ENCODE measurements at places on chromosomes 6 and 20.

- DNase-seq: no peak
These were observed 148.0 kb downstream of the LRFN2 start for GRCh38 chr6:40439026-40439800.

GRCh38 chr20:19009081-19009688 lies 195.6 kb downstream of the SCP2D1 start:
- no peak for DNase-seq

- DNase-seq: no peak
These were observed 887 bp downstream of the TSPYL1 start for GRCh38 chr6:116278854-116279231.

- no peak for DNase-seq
These were observed 363.5 kb downstream of the ESR1 start for GRCh38 chr6:152170702-152171667.

DNA sequence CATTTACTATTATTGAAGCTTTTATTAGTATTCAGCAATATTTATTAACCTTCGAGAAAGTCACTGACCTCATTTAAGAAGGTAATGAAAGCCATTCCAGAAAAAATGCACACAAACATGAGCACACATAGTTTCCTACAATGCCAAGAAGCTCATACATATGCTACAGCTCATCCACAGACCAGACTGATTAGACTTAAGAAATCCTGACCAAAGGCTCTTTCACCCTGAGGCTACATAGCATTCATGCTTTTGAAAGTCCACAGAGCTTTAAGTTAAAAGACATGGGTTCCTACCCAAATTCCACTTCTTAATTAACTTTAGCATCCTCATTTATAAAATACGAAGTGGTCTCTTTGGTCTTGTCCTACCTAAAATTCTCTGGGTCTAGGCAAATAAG lies 430.4 kb downstream of the TBC1D32 start:
- DNase-seq: no peak

- no peak for DNase-seq
These were observed 18.6 kb downstream of the TTPAL start for GRCh38 chr20:44494266-44494665.

DNA sequence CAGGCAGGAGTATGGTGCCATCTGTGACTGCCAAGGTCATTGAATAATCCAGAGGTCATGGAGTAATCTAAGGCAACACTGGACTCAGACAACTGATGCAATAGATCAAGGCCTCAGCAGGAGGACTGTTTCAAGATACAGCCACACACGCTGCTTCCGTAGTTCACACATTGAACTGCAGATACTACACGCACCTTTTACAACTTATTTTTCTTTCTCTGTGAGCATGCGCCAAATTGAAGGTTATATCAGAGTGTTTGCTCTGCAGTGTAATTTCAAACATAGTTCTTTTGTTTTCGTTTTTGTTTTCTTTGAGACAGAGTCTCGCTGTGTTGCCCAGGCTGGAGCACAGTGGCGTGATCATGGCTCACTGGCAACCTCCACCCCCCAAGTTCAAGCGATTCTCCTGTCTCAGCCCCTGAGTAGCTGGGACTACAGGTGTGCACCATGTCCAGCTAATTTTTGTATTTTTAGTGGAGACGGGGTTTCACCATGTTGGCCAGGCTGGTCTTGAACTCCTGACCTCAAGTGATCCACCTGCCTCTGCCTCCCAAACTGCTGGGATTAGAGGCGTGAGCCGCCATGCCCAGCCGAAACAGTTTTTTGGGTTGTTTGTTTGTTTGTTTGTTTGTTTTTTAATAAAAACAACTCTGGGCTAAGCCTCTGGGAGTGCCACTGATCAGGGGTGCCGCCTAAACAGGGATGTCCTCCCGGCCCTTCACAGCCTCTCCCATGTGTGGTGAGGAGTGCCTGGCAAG lies 96.6 kb upstream of the NAA20 start:
- DNase-seq: no peak

DNA sequence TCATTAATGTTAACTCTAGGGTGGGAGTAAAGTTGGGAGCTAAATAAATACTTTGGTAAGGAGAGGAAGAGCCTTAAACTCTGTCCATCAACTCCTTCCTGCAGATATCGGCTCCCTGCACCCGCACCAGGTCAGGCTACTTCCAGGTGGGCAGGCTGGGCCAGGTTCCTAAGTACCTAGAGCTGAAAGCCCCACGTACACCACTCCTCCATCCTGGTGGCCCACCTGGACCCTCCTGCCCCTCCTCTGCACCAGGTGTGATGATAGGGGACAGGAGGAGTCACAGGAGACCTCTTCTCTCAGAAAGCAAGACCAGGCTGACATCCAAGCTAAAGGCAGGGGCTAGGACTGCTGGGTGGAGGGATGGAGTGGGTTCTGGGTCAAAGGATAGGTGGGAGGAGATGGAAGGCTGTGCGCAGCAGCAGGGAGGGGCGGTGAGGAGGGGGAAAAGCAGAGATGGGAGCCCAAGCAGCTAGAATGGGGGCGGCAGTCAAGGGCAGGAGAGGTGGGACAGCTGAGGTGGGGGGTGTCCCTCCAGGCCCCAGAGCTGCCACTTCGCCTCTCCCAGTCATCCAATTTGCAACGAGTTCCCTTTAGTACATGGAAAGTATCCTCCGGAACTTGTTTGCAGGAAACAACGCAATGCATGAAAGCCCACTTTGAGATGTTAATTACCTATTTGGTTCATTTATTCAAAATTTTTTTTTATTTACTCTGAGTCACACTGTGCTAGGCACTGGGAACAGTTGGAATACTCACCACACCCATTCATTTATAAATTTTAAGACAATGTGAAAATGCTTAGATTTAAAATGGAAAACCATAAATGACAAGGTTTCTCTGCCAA lies 15.2 kb upstream of the TOX2 start:
- no peak for DNase-seq

- no peak for DNase-seq
These were observed 185.4 kb upstream of the SLC24A3 start for GRCh38 chr20:19026901-19027644.

GRCh38 chr6:87789198-87789899 lies 87.3 kb upstream of the AKIRIN2 start:
- DNase-seq: no peak

DNA sequence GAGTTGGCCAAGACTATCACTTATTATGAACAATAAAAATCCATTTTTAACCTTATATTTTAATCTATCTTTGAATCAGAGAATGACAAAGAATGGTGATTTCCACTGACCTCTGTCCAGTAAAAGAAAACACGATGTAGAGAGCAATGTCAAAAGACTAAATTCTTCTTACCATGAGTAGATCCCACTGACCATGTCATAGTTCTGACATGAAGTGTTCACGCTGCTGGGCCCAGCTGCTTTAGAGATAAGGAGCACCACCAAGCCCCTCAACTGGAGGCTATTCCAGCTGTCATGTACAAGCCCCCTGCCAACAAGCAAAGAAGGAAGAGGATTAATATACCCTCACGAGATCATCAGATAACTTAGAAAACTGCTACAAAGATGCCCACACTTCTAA lies 125.3 kb downstream of the PDSS2 start:
- DNase-seq: no peak

DNA sequence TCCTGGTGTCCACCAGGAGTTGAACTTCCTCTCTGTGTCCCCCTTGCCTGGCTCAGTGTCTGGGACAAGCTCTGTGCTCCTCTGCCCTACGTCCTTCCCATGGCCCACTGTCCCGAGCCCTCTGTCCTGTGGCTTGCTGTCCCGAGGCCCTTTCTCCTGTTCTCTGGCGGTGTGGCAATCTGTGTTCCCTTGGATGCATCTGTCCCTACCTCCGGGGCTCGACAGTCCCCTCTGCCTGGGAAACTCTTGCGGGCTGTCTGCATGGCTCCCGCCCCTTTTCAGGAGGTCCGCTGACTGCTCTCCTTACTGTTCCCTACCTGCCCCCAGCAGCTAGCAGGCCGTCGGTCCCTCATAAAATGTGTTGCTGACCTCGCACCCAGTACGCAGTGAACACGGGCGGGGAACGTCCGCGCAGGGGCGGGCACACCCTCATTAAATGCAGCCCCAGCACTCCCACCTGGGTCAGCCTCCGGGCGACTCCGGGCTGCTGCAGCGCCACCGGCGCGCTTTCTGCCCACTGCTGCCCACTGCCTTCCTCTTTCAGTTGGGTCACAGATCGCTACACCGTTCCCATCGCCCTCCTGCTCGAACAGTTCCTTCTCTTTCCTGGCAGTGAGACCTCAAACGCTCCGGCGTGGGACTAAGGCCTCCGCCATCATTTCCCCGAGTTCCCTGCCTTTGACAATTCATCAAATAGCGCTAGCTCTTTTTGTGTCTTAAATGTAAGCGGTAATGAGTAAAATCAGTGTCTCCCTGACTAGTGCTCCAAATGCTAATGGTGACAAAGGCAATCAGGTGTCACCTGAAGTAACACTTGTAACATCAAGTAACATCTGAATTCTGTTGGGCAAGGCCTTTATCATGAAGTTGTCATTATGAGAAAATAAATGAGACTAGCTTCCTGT lies 60.5 kb downstream of the RSPH3 start:
- DNase-seq: no peak

DNA sequence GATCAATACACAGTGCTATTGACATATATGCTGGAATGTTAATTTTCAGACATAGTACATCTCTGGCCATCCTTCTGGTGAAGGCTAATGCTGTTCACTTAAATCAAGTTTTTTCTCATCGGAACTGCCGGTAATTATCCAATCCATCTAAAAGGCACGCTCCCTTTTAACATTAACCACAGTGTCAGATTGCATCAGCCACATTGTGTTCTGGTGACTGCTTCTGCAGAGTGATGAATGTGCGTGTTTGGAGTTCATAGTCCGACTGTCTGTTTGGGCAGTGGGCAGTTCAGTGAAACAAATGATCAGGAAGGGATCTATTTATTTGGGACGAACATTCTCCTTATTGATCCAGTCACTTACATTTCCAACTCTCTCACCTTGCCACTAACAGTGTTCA lies 49.5 kb downstream of the SOBP start:
- no peak for DNase-seq

DNA sequence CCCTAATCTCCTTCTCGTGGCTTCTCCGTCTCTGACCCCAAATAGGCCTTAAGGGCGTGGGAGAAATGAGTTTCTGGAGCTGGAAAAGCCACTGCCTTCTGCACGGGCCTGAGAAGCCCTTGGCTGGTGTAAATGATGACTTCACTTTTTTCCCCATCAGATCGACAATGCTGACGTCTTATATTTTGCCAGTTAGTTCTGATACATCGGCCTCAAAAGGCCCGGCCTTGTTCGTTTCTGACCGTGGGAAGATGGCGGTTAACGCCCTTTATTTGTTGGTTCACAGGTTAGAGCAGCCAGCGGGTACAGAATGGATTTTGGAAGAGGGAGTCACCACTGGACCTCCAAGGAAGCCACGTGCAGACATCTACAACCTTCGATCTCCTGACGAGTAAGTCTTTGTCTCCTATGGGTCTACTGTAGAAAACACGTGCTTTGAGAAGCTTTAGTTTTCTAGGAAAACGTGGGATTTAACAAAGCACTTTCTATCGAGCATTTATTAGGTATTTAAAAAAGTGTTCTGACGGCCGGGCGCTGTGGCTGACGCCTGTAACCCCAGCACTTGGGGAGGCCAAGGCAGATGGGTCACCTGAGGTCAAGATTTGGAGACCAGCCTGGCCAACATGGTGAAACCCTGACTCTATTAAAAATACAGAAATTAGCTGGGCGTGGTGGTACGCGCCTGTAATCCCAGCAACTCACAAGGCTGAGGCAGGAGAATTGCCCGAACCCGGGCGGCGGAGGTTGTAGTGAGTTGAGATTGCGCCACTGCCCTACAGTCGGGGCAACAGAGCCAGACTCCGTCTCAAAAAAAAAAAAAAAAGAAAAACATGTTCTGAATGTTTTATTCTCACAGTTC lies 1.2 kb upstream of the ZNFX1 start:
- no peak for DNase-seq

DNA sequence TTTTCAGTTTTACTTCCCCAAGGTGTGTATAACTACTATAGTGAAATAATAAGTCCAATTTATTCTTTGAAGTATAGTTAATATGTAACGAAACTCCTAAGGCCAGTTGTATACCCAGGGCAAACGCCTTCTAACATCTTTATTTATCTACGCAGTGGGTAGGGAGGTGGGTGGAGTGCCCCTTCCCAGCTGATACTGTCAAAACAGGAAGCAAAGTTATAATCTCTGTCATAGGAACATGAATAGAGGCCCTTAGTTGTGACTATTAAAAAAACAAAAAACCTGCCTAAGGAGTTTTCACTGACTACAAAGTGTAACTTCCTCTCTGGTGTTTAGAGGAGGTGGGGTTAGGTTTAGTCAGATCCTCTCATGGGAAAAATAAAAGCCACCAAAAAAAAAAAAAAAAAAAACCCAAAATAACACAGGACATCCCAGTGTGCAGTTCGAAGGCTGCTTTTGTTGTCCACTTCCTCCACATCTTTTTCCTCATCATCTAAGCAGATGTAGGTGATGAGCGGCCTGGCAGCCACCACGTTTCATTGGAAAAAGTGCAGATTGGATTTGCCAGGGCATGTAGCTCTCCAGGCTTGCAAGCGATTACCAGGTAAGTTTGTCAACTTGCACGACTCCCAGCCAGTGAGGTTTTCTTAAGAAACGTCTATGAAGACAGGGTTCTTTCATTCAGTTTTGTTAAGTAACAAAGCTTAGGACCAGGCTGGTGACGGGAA lies 58.7 kb downstream of the UTRN start:
- DNase-seq: no peak

- no peak for DNase-seq
These were observed 586.0 kb upstream of the CHD6 start for GRCh38 chr20:42204109-42204660.

DNA sequence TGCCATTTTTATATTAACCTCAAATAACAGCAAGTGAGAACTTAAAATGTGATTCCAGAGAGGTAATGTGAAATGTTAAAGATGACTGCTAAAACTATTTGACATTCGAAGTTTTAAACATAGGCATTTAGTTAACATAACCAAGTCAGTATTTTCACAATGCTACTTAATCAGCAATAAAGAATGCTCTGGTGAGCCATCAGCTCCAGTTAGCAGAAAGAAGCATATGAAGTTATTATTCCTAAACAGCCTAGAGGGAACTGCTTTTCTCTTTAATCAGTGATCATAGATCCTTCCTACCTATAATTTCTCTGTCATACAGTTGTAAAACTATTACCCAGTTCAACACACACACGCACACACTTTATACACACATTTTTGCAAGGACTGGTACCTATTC lies 60.1 kb downstream of the MMS22L start:
- DNase-seq: no peak

DNA sequence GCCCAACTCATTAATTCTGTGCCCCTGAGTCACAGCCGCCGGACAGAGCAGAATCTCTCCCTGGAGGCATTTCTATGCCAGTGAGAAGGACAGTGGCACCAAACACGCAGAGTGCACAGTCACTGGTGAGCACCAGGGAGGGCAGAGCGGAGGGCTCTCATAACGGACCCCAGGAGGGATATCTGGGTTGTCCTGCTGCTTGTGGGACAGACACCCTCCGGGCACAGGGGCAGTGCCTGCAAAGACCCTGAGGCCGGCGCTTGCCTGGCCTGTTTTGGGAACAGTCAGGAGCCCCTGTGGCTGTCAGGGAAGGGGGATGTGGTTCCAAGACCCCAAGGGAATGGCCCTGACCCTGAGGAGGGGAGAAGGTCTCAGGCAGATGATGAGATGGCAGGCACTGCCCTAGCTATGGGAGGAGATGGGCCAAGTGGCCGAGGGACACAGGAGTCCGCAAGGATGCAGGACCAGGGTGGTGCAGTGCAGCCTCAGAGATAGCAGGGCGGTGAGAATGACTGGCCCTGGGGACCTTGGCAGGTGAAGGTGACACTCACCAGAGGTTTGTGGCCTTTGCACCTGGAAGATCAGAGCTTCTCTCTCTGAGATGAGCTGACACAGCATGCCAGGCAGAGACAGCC lies 270.8 kb downstream of the SMOC2 start:
- no peak for DNase-seq

GRCh38 chr6:42292004-42292740 lies 74.5 kb upstream of the MRPS10 start:
- DNase-seq: no peak

- DNase-seq: no peak
These were observed 82.0 kb upstream of the TSHZ2 start for GRCh38 chr20:52890130-52890529.

All from NCI-H2081 treated with DMSO at 0.1 percent for 48 hours (cell line).